Amygdala (tissue), 56 donors: ENCODE measurements at places on chromosomes 6 and 20.
A peak's percentile ranks its signal among the peaks of the same experiment; 100 is the strongest.

GRCh38 chr6:2209226-2209809 lies 36.1 kb downstream of the GMDS start:
- no peak for DNase-seq

DNA sequence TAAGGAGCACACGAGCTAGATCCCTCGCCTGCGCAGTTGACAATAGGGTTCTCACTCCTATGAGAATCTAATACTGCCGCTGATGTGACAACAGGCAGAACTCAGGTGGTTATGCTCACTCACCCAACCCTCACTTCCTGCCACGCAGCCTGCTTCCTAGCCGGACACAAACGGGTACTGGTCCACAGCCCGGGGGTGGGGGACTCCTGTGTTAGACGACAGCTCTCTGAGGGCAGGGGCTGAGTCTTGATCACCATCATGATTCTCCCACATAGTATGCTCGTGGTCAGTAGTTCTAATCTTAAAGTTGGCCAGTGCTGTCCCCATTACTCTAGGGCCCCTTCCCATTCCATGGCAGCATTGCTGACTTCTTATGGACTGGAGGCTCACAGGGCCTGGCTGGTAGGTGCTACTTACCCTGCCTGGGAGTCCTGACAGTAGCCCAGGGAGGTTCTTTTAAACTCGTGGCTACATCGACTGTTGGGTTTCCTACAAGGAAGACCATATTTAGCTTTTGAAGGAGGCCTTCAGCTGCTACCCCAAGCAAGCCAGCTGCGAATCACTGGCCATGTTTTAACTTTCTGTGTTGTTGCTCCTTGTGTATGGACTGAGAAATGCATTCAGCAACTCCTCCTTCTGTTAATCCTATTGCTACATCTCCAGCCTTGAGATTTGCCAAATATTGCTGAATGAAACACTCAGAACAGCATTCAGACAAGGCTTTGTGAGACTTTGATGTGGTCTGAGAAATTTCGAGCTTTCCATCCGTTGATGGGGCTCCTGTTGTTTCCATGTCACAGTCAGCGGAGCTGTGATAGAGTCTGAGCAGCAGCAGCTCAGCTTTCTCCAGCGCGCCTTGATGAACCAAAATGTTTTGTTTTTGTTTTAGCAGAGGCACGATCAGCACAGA lies 300.3 kb downstream of the NRN1 start:
- no peak for DNase-seq

GRCh38 chr6:45078432-45078831 lies 249.7 kb upstream of the RUNX2 start:
- no peak for DNase-seq

- DNase-seq, result no peak
These were observed 394.9 kb upstream of the RGS17 start for GRCh38 chr6:153525998-153526397.

DNA sequence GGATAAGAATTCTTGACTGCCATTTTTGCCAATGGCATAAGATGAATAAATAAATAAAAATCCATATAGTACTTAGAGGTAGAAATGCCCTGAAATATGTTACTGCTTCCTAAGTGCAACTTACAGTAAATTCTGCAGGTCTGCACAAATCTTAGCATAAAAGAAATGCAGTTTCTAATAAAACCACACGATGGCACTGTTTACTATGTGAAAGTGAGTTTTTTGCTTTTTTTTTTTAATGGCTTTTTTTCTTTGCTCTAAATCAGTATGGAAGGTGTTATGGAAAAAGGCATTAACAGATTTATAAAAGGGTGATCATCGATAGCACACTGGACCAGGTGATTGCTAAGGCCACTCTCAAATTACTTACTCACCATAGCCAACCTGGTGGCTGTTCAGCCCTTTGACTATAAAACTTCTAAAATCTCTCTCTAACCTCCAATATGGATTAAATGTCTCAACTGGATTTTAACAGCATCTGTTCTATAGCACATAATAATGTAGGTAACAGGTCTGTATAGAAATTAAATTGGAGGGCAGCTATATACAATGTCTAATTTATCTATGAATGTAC lies 45.8 kb downstream of the AHI1 start:
- DNase-seq, result no peak

DNA sequence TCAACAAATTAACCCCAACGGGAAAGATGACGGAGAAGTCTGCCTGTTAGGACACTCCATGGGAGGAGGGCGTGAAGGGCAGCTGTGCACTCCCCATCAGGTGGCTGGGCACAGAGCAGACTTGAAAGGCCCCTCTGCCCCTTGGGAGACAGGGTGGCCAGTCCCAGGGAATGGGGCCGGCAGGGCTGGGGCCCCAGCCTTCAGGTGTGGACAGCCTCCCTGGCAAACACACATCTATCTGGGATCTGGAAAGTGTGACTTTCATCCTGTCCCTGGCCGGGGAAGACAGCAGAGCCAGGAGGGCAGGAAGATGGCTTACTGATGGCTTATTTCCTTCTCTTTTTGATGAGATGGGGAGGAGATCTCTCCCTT lies 4.5 kb upstream of the FRMD1 start:
- DNase-seq, result no peak

- DNase-seq, result no peak
These were observed 500.1 kb downstream of the EPM2A start for GRCh38 chr6:145235207-145235606.

DNA sequence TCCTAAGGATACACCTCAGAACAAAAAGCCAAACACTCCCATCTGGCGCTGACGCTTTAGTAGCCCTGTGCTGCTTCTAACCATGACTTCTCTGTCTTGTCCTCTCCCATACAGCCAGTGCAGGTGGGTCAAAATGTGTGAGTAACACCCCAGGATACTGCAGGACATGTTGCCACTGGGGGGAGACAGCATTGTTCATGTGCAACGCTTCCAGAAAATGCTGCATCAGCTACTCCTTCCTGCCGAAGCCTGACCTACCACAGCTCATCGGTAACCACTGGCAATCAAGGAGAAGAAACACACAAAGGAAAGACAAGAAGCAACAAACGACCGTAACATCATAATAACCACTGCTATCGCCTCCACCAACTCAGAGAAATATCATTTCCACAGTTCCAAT lies 1.4 kb downstream of the DEFB132 start:
- DNase-seq, result no peak

DNA sequence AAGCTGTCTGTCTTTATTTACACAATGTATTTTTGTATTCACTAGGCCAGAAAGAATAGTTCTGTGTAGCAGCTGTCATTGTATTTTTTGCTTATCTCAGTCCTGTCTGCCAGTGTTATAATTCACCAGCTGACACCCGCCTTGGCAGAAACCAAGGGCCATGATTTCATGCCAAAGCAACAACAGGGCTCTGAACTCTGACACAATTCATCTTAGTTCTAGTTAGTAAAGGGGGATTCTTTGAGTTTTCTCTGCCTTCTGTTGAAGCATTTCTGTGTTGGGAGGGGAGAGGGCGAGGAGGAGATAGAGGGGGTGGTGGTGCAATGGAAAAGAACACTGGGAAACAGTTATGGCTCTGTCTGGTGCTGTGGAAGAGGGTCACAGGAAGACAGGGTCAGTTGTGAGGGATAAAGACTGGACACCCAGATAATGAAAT lies 684.6 kb upstream of the MARCKS start:
- peak; percentile 67 for DNase-seq

GRCh38 chr6:140311146-140311545 lies 936.7 kb upstream of the CITED2 start:
- no peak for DNase-seq

- no peak for DNase-seq
These were observed 9.7 kb upstream of the SLCO4A1 start for GRCh38 chr20:62632575-62633090.
